Ovary (tissue), 10 donors: ENCODE measurements at places on chromosomes 1 and 21.

DNA sequence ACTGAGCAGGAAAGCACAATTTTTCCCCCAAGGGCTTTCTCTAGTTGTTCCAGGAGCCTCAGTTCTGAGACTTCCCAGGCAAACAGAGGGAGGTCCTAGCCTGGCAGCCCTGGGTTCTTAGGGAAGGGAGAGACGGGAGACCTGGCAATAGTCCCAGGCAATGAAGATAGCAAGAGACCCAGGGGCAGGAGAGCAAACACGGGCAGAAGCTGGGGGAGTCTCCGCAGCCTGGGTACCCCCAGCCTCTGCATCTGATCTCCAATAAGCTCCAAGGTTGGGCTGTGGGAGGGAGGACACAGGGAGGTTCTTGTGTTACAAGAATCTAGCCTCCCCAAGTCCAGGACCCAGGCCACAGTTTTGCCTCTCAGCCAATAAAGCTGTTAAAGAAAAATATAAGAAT is 2.4 kb downstream of the BLACAT1 start:
- DNase-seq: no peak

DNA sequence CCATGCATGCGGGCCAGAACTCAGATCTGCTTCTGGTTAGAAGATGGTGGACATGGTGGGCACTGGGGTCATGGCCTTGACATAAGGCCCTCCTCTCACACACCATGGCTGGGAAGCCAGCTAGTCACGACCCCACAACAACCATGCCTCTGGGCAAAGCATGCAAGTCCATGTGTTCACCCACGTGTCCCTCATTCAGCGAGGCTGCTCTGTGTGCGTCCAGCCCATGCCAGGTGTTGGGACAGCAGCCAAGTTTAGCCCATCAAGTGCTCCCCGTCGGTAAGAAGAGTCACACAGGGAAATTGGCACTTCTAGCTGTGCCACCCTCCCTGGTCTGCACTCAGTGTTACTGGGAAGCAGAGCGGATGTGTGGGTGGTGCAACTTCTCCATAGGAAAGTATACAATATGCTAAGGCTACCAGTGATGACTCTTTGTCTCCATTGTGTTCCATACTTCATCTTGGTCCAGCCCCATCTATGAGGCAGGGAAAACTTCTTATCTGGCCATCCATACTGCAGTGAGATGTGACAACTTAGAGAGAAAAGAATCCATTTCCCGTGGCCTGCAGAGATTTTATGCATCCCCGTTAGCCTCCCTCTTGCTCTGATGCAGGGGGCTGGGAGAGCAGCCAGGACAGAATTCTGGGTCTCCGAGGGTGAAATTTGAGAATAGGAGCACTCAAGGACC is 198.0 kb downstream of the GRIK3 start:
- no peak for DNase-seq

DNA sequence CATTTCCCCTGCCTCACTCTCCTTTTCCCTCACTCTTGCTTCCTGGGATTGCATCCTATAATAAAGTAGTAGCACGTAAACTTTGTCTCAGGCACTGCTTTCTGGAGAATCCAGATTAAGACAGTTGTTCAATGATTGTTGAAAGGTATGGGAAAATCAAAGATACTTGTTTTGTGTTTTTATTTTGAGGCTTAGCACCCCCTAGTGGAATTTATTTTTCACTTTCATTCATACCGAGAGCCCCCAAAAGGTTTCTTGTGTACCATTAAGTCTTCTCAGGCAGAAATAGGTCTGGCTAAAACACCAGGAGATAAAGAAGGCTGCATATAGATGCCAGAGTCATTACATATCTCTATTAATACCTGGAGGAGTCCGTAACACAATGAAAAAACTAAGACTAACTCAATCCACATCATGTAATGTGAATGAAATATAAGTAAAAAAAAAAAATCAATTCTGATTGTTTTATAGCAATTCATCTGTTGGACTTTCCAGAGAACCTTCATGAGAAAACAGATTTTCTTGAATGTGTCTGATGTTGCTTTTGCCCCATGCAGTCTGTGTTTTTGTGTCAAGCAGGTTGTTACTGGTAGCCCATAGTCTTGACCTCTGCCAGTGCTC is 103.5 kb downstream of the RPE65 start:
- DNase-seq: no peak

DNA sequence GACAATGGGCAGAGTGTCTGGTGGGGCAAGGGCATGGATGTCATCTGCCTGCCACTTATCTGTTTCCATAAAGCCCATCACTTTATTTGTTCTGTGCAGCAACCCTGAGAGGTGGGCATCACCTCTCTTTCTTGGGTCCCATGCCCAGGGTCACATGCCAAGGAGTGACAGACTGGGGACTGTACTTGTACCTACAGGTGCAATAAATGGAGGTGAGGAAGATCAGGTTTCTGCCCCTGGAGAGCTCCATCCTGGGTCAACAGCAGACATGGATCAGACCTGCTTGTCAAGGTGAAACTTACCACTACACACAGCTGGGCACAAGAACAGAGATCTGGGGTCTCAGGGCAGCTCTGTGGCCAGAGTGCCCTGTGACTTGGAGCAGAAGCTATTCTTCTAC is 18.4 kb upstream of the PRDM16 start:
- no peak for DNase-seq

DNA sequence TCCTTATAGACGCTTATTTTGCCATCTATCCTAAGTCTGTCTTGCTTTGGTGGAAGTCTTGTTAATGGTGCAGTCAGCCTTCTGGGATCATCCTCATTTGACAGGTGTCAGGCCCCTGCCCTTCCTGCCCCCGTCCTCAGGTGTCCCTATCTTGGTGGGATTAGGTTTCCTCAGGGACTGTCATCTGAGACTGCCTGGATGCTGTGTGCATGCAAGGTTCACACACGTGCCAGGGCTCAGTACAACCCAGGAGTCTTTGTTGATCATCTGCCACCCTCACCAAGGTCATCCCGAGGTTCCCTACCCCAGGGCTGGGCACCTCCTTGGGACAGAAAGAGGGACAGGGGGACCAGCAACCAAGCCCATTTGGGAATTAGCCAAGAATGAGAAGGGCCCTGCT is 18.0 kb downstream of the PADI2 start:
- no peak for DNase-seq
